ENCODE measurements at places on chromosomes 7 and 10.

DNA sequence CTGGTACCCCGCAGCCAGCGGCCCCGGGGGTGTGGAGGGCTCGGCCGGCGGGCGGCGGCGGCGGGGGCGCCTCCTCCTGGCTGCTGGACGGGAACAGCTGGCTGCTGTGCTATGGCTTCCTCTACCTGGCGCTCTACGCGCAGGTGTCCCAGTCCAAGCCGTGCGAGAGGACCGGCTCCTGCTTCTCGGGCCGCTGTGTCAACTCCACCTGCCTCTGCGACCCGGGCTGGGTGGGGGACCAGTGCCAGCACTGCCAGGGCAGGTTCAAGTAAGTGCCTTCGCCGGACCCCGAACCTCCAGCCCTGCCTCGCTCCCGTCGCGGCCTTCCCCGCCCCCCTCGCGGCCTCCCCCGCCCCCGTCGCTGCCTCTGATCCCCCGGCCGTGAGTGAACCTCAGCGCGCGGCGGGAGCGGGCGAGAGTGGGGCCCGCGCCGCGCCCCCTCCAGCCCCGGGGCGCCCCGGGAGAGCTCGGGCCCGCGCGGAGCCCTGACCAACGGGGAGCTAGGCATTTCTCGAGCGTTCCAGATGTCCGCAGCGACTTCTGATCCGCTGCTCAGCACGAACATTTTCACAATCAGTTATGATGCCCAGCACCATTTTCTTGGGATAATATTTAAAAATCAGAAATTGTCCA is 727 bp downstream of the ATRNL1 start:
- no peak for DNase-seq

DNA sequence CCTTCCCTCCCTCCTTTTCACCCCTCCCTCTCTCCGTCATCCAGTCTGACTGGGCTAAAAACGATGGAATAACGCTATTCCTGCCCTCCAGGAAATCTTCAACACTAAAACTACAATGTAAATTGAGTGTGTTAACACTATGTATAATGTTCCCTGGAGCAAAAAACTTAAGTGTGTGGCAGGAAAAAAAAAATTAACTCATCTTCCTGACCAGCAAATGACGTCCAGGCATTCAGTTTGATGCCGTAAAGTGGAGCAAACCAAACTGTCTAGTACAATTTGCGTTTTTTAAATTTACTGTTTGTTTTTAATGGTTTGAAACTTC is 545 bp upstream of the MTPN start:
- DNase-seq: no peak

GRCh38 chr10:99913831-99914235 is 95.9 kb downstream of the DNMBP start:
- no peak for DNase-seq

- no peak for DNase-seq
Observed at GRCh38 chr7:130901209-130901783, 167.3 kb upstream of the KLF14 start.

- DNase-seq: no peak
Observed at GRCh38 chr10:24669285-24669852, 54.3 kb downstream of the ARHGAP21 start.

DNA sequence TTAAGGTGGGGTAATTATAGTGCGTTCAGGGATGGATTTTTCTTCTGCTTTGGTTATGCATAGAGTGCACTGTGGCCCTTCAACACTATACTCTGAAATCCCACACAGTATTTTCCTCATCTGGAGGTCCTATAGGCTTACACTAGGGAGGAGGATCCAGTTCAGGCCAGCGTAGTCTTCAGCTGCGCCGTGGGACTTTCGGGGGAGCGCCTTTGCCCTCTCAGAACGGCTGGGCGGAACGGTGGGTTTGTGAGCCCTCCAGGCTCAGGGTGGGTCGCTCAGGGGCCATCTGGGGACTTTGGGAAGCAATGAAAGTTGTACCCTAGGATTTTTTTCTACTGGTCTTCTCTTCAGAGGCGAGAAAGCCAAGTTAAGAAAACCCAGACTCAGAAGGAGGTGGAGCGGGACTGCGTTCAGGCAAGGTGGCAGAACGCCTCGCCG is 652 bp upstream of the VPS26A start:
- no peak for DNase-seq

DNA sequence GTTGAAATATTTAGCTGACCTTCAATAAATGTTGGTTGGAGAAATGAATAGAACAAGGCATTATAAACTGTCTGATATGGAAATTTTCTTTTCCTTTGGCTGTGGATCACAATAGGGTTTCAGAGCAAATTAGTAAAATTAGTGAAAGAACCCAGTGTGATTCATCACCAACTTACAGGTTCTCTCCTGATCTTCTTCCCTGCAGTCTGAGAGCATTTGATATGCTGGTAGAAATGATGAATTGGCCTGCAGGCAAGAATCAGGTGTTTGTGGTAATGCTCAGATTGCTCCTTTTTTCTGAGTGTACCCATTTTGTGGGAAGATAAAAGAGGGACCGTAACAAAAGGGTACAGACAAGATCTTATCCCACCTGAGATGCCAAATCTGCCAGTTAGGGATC is 51.9 kb downstream of the BTAF1 start:
- no peak for DNase-seq

DNA sequence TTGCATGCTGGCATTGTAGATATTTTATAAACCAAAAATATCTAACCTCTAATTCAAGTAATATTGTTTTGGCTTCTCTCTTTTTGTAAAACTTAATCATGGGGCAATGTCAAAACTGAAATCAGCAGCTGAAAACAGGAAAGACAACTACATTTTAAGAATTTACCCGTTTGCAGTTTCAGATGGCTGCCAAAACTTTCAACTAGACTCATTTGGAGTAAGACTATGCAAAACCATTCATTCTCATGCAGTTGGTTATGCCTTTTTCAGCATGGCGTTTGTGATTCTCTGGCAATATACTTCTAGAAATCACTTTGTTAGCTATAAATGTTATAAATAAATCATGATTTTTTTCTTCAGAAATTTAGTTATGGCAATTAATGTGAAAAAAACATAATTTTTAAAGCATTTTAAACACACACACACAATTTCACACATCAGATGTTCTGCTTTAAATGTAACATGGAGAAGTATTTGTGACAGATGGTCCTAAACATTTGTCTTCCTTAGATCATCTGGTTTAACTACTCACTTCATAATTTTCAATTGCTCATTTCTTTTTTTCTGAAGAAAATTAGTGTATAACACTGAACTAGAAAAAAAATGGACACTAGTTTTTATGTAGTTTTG is 116.4 kb downstream of the ITGB8 start:
- no peak for DNase-seq

- no peak for DNase-seq
Observed at GRCh38 chr7:12373580-12374263, 29.9 kb downstream of the VWDE start.

- DNase-seq: no peak
Observed at GRCh38 chr7:158976468-158976848, 120.1 kb downstream of the DYNC2I1 start.

GRCh38 chr10:95435548-95436279 is 125.5 kb downstream of the SORBS1 start:
- no peak for DNase-seq

- DNase-seq: no peak
Observed at GRCh38 chr7:12244129-12244528, 33.0 kb downstream of the TMEM106B start.

DNA sequence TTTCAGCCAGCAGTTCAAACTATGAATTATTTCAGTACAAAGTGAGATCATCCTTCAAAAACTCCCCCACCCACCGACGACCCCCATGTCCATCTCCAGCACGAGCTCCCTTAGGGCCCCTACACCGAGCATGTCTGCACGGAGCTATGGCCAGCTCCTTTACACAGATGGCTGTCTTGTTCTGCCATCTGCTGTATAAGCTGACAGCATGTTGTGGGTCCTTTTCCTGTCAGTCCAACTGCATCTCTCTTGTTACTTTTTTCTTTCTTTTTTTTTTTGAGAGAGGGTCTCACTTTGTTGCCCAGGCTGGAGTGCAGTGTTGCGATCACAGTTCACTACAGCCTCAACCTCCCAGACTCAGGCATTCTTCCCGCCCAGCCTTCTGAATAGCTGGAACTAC is 21.6 kb downstream of the NPC1L1 start:
- DNase-seq: no peak

DNA sequence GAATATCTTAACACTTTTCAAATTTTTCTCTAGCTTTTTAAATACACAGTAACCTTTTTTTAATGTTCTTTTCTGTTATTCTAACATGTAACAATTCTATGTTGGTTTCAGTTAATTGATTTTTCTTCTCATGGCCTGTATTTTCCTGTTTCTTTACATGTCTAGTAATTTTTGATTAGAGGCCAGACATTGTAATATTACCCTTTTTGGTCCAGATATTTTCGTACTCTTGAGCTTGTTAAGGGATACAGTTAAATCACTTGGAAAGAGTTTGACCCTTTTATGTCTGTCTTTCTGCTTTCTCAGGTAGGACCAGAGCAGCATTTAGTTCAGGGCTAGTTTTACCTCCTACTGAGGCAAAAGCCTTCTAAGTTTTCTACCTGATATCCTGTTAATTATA is 45.0 kb downstream of the BICC1 start:
- DNase-seq: no peak

DNA sequence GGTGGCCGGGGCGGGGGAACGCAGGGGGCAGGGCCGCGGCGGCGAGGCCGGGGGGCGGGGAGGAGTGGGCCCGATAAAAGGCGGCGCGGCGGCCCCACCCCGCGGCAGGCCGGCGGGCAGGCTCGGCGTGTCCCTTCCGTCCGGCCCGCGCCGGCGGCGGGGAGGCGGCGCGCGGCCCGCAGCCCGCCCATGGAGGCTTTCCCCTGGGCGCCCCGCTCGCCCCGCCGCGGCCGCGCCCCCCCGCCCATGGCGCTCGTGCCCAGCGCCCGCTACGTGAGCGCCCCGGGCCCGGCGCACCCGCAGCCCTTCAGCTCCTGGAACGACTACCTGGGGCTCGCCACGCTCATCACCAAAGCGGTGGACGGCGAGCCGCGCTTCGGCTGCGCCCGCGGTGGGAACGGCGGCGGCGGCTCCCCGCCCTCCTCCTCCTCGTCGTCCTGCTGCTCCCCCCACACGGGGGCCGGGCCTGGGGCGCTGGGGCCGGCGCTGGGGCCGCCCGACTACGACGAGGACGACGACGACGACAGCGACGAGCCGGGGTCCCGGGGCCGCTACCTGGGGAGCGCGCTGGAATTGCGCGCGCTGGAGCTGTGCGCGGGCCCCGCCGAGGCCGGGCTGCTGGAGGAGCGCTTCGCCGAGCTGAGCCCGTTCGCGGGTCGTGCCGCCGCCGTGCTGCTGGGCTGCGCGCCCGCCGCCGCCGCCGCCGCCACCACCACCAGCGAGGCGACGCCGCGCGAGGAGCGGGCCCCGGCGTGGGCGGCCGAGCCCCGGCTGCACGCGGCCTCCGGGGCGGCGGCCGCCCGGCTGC is at the start of gene NANOS1:
TSS of gene NANOS1 (plus strand) at position 102 of the 808 bp plus-strand sequence. CDS start at position 190, 88 bp downstream.
- no peak for DNase-seq

- DNase-seq: peak; percentile 19
Observed at GRCh38 chr7:70354409-70355169, 756.3 kb downstream of the AUTS2 start.

GRCh38 chr10:101655570-101655969 is 39.4 kb downstream of the FBXW4 start:
- no peak for DNase-seq

- DNase-seq: no peak
Observed at GRCh38 chr10:34384372-34384771, 430.7 kb downstream of the PARD3 start.

DNA sequence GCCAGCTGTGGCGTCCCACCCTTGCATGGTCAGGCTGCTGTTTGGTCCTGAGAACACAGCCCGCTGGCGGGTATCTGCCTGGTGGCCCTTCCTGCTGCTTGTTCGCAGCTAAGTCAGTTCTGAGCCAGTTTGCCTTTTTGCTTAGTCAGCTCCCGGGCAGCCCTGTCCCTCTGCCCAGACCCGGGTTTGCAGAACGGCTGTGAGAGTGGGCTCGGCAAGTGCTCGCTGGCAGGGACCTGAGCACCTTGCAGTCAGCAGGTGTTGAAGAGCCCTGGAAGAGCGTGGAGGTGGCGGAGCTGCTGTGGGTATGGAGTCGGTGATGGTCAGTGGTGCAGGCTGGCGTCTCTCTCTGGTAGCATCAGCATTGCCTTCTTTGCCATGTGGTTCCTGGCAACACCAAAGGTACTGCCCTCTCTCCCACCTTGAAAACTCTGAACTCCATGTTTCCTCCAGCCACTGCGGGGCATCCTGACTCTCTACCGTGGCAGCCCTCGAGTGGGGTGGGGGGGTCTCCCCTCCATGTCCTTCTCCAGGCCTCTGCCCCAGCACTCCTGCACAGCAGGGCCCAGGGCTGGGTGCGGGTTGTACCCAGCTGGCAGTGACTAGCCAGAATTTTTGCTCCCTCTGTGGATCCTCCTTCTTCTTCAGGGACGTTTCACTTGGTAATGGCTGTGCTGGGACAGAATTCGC is 4.6 kb downstream of the INPP5A start:
- no peak for DNase-seq

- peak; percentile 61 for DNase-seq
Observed at GRCh38 chr10:103416436-103417147, 20.2 kb downstream of the PDCD11 start.

GRCh38 chr10:69748621-69749020 is 53.1 kb upstream of the COL13A1 start:
- no peak for DNase-seq

DNA sequence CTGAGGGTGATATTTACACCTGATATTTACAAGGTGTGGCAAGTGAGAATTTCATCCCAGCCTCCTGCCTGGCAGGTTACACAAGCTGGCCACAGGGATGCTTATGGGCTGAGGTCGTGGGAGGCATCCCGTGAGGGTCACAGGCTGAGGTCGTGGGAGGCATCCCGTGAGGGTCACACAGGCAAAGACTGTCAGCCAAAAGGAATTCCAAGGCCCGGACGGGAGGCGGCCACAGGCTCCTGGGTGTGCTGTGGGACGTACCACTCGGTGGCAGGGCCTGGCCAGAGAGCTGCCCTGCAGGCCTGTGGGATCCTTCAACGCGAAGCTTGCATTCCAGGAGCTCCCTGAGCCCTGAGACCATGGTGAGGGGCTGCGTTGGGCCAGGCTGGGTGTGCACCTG is 460.6 kb downstream of the DNAJB6 start:
- no peak for DNase-seq

GRCh38 chr10:12587451-12587888 is 238.1 kb downstream of the CAMK1D start:
- no peak for DNase-seq

- DNase-seq: no peak
Observed at GRCh38 chr7:156543699-156544598, 96.6 kb upstream of the RNF32 start.

- DNase-seq: no peak
Observed at GRCh38 chr10:43197834-43198681, 59.8 kb downstream of the CSGALNACT2 start.

- no peak for DNase-seq
Observed at GRCh38 chr7:79401254-79401653, 52.2 kb downstream of the MAGI2 start.

DNA sequence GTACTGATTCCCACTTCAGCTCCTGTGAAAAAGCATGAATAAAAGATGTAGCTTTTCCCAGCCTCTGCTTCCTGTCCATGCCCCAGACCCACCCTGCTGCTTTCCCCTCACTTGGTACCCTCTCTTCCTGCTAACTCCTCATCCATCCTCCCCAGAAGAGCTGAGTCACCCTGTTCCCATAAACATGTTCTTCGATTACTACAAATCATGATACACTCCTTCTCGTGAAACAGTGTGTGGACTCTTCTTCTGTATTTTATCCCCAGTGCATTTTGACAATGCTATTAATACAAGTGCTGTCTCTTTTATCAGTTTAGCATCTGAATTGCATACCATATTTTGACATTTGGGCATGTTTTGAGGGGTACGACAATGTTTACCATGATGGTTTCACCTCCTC is 45.8 kb upstream of the SORBS1 start:
- no peak for DNase-seq

- DNase-seq: no peak
Observed at GRCh38 chr10:78351283-78351682, 317.6 kb downstream of the RPS24 start.

GRCh38 chr10:15879663-15880062 is 19.4 kb upstream of the MINDY3 start:
- DNase-seq: no peak

Data from CD4-positive, alpha-beta T cell treated with Interleukin-4 for 1 hour (primary cell).